ENCODE measurements at places on chromosomes 12 and 14.

- H3K4me3 ChIP-seq: no peak overlapping the region
- no peaks in the 10 kb centered on the region for H3K4me1 ChIP-seq
- no peak for DNase-seq
- H3K27ac ChIP-seq: no peak overlapping the region
- no peaks in the 10 kb centered on the region for H3K27me3 ChIP-seq
- H3K36me3 ChIP-seq: no peaks in the 10 kb centered on the region
These were observed 178.7 kb upstream of the SOX5 start for GRCh38 chr12:24127919-24128721.

DNA sequence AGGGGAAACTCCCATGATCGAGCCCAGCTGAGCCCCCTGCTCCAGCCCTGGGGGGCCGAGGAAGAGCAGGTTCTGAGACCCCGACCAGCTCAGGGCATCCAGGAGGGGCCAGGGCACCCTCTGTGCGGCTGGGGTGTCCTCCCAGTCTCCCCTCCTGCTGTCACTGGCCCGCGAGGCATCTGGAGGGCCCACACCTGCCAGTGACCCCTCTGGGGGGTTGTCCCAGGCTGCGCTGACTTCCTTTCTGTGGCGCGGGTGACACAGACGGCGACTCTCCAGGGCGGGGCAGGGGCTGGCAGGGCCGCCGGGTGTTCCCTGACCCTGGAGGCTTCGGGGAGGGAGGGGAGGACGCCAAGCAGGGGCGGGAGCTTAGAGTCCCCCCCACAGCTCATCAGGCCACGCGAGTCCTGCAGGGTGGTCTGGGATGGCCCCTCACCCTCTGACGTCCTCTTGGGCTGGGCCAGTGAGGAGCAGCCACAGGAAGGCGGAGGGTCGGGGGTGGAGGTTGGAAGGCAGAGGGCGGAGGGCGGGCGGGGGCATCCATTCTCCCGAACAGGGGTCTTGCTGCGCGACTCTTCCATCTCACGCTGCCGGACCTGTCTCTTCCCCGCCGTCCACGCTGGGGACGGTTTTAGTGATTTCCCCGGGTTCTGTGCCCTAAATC lies 38.6 kb upstream of the FBRSL1 start:
- H3K27me3 ChIP-seq: no peaks in the 10 kb centered on the region
- H3K36me3 ChIP-seq: no peaks in the 10 kb centered on the region
- no peak for DNase-seq
- no peak overlapping the region for H3K27ac ChIP-seq
- H3K4me1 ChIP-seq: peaks cover 7% of the 10 kb centered on the region
- no peak overlapping the region for H3K4me3 ChIP-seq

- H3K27me3 ChIP-seq: peaks cover 4% of the 10 kb centered on the region
- no peaks in the 10 kb centered on the region for H3K36me3 ChIP-seq
- no peak overlapping the region for H3K4me3 ChIP-seq
- DNase-seq: no peak
- no peaks in the 10 kb centered on the region for H3K4me1 ChIP-seq
- H3K27ac ChIP-seq: no peak overlapping the region
These were observed 8.4 kb upstream of the RIPK3 start for GRCh38 chr14:24348186-24348585.

- no peaks in the 10 kb centered on the region for H3K27me3 ChIP-seq
- H3K36me3 ChIP-seq: no peaks in the 10 kb centered on the region
- no peak for DNase-seq
- no peaks in the 10 kb centered on the region for H3K4me1 ChIP-seq
These were observed 88.6 kb downstream of the EPS8 start for GRCh38 chr12:15700595-15700994.

DNA sequence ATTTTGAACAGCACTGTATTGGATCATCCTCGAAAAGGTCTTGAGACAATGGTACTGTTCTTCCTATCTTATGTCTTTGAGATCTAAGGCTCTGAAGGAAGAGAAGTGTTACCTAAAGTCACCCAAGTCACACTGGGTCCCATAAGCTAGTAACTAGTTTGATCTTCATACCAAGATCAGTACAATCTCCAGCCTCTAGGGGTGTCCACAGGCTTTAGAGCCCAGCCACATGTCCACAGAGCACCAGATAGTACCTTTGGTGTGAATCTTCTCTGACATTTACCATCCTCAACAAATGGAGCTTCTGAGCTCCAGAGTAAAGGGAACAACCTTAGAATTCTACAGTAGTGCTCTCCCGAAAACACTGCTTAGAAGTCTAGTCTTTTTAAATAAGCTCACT lies 78.7 kb downstream of the KSR2 start:
- H3K36me3 ChIP-seq: no peaks in the 10 kb centered on the region
- no peak for DNase-seq
- H3K27me3 ChIP-seq: no peaks in the 10 kb centered on the region
- no peak overlapping the region for H3K4me3 ChIP-seq
- H3K27ac ChIP-seq: no peak overlapping the region

DNA sequence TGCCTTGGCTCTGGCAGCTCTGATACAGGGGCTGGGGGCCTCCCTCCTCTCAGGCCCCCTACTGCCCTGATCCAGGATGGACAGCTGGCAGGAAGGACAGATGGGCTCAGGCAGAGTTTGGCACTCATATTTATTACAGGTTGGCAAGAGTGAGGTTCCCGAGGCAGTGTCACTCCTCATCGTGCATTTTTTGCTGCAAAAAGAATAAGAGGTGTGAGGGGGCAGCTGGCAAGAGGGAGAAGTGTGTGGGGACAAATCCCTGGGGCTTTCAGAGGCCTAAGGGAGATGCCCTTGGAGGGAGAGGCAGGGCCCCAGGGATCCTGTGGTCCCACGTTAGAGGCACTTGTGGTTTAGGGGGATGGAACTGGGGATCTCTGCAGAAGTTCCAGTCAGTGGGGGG lies 5.0 kb downstream of the CMTM5 start:
- no peaks in the 10 kb centered on the region for H3K36me3 ChIP-seq
- no peak overlapping the region for H3K27ac ChIP-seq
- no peak overlapping the region for H3K4me3 ChIP-seq

GRCh38 chr14:21120686-21121085 lies 19.8 kb downstream of the TMEM253 start:
- no peaks in the 10 kb centered on the region for H3K36me3 ChIP-seq
- no peak for DNase-seq
- H3K4me1 ChIP-seq: no peaks in the 10 kb centered on the region

DNA sequence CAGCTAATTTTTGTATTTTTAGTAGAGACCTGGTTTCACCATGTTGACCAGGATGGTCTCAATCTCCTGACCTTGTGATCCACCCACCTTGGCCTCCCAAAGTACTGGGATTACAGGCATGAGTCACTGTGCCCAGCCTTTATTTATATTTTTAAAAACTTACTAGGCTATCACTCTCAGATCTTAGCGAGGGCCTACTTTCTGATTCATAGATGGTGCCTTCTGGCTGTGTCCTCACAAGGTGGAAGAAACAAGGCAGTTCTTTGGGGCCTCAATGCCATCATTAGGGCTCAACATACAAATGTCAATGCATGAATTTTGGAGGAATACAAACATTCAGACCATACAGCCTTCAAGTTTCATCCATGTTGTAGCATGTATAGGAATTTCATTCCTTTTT lies 2.4 kb upstream of the DGLUCY start:
- no peak overlapping the region for H3K4me3 ChIP-seq
- H3K36me3 ChIP-seq: no peaks in the 10 kb centered on the region
- H3K4me1 ChIP-seq: peaks cover 44% of the 10 kb centered on the region
- no peak for DNase-seq
- no peak overlapping the region for H3K27ac ChIP-seq

DNA sequence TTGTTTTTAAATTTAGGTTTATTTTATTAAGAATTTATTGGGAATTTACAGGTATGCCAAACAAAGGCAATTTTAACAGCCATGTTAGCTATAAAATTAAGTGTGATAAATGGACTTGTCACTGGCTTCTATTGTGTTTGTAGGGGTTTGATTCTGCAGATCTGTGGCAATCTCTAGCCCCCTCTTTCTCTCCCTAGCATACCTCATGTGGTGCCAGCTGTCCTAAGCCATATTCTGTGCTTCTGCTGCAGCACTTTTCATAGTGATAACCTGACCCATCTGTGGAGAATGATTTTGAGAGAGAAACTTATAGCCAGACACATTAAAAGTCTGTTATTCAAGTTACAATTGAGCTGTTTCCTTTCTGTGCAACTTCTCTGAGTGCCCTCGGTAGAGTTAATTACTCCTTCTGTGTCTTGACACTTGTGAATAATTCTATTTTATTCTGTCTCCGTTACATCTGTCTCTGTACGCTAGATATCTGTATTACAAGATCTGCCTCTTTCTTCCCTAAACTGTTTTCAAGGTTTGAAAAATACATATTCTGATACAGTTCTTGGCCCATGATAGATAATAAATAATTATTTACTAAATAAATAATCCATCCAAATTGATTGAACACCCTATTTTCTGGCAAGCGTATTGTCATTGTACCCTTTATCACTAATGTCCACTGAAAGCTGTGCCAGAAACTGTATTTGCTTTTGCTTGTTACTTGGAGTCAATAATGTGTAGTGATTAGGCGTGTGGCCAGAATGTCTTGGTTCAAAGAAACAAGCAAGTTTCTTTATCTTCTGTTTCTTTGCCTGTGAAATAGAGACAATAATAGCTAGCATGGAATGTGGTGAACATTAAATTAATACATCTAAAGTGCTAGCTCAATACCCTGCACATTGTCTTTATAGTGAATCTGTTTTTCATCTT lies 40.0 kb downstream of the FRS2 start:
- DNase-seq: no peak
- no peaks in the 10 kb centered on the region for H3K4me1 ChIP-seq
- H3K36me3 ChIP-seq: no peaks in the 10 kb centered on the region

DNA sequence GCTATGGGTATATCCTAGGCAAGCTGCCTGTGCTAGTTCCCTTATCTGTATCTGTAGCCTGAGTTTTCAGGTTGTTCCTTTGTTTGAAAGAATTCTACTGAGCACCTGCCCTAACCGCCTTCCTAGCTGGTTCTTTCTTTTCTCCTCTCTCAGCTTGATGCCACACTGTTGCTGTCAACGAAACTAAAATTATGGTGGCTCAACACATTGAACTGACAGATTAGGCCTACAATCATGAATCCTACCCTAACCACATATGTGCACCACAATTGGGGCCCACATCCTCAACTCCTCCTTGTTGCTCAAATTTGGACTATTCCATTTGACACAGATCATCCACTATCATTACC lies 36.2 kb upstream of the RESF1 start:
- no peak overlapping the region for H3K27ac ChIP-seq
- H3K36me3 ChIP-seq: no peaks in the 10 kb centered on the region
- DNase-seq: no peak
- H3K27me3 ChIP-seq: no peaks in the 10 kb centered on the region
- no peak overlapping the region for H3K4me3 ChIP-seq

DNA sequence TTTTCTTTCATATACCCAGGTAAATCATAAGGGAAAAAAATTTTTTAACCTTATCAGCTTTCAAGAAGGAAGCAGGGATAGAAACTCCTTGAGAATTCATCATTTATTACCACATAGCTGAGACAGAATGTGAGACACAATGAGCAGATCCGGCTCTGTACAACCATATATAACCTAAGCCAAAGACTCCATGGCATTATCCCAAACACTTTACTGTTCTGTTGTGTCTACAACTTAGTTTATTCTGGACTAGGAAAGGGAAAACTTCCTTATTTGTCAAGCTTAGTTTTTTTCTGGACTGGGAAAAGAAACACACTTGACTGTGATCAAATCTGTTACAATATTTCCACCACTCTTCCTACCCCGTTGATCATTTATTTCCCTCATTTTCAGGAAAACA lies 38.3 kb upstream of the CATSPERB start:
- H3K27ac ChIP-seq: no peak overlapping the region
- no peak overlapping the region for H3K4me3 ChIP-seq
- no peaks in the 10 kb centered on the region for H3K27me3 ChIP-seq
- no peak for DNase-seq
- no peaks in the 10 kb centered on the region for H3K4me1 ChIP-seq

GRCh38 chr14:93368996-93369712 lies 22.2 kb downstream of the COX8C start:
- H3K4me1 ChIP-seq: no peaks in the 10 kb centered on the region
- no peaks in the 10 kb centered on the region for H3K36me3 ChIP-seq
- H3K27me3 ChIP-seq: no peaks in the 10 kb centered on the region
- no peak overlapping the region for H3K4me3 ChIP-seq
- H3K27ac ChIP-seq: no peak overlapping the region

- H3K4me3 ChIP-seq: no peak overlapping the region
- DNase-seq: no peak
- H3K36me3 ChIP-seq: no peaks in the 10 kb centered on the region
- no peaks in the 10 kb centered on the region for H3K27me3 ChIP-seq
- H3K4me1 ChIP-seq: peaks cover 3% of the 10 kb centered on the region
- no peak overlapping the region for H3K27ac ChIP-seq
These were observed 119.9 kb upstream of the PZP start for GRCh38 chr12:9328065-9328464.

GRCh38 chr14:101893759-101894158 lies 70.6 kb upstream of the DYNC1H1 start:
- no peaks in the 10 kb centered on the region for H3K27me3 ChIP-seq
- no peaks in the 10 kb centered on the region for H3K4me1 ChIP-seq
- H3K36me3 ChIP-seq: peaks cover 89% of the 10 kb centered on the region
- DNase-seq: no peak

- H3K27me3 ChIP-seq: no peaks in the 10 kb centered on the region
- H3K4me1 ChIP-seq: no peaks in the 10 kb centered on the region
- H3K27ac ChIP-seq: no peak overlapping the region
- DNase-seq: no peak
- H3K4me3 ChIP-seq: no peak overlapping the region
These were observed 71.7 kb upstream of the RIN3 start for GRCh38 chr14:92441751-92442504.

DNA sequence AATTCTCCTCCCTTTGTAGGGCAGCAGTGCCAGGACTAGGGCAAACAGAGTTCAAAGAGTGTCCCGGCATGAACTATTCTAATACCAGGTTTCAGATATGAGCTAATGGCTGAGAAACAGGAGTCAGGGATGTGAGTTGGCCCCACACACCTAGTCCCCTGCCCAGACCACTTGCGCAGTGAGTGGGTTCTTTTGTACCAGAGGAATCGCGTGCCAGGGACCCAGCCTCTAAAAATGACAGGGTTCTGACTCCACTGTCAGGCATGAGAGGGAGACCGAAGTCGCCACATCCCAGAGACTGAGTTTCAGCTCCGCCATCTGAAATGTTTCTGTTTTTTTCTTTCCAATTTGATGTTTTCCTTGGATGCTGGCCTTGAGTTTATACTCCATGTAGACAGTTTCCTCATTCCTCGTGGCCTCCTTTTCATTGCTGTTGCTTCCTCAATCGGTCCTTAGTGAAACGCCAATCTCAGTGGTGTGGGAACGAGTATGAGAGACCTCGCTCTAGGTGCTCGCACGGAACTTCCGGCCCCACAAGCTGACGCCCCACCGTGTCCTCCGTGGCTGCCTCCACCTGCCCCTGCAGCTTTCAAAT lies 31.5 kb downstream of the FBXL14 start:
- H3K4me3 ChIP-seq: no peak overlapping the region
- no peak for DNase-seq
- H3K27me3 ChIP-seq: no peaks in the 10 kb centered on the region
- no peak overlapping the region for H3K27ac ChIP-seq

GRCh38 chr12:81530352-81530751 lies 228.8 kb downstream of the PPFIA2 start:
- H3K4me3 ChIP-seq: no peak overlapping the region
- H3K27ac ChIP-seq: no peak overlapping the region
- H3K4me1 ChIP-seq: no peaks in the 10 kb centered on the region
- DNase-seq: no peak
